ENCODE measurements at places on chromosomes 7 and 10.
A peak's percentile ranks its signal among the peaks of the same experiment; 100 is the strongest.

DNA sequence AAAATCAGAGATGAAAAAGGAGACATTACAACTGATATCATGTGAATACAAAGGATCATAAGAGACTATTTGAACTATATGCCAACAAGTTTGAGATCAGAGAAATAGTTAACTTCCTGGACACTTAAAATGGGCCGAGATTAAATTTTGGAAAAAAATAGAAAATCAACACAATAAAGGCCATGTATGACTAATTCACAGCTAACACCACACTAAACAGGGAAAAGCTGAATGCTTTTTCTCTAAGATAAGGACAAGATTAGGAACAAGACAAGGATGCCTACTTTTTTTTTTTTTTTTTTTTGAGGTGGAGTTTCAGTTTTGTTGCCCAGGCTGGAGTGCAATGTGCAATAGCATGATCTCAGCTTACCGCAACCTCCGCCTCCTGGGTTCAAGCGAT lies 151.4 kb upstream of the MAGI2 start:
- DNase-seq: no peak

- DNase-seq: no peak
These were observed 462 bp downstream of the KIAA1549 start for GRCh38 chr7:138980563-138981291.

DNA sequence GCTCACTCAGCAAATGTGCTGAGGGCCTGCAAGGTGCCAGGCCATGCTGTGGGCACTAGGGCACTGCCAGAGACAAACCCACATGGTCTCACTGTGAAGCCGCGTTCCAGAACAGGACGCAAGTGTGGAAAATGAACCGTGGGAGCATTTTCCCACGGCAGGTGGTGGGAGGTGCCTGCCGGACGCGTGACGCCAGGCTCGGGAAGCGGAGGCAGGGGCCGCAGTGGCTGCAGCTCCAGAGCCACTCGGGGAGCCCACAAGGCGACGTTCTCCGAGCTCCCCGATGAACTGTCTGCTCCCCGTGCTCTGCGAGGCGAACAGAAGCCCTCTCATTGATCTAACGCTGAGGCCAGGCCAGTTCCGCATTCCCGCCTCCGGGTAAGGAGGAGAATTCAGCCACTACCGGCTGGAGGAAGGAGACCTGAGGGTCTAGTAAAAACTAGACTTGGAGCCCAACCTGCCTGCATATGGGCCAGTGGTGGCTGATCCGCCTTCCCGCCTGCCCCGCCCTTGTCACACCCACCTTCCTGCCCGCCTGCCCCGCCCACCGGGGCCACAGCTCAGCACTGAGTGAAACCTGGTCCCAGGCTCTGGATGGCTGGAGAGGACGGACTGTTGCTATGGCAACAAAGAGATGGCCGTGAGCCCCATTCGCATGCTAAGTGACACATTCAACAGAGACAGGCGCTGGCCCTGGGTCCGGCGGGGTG lies 13.1 kb downstream of the ADGRA1 start:
- no peak for DNase-seq

GRCh38 chr10:130339091-130339490 lies 202.9 kb downstream of the GLRX3 start:
- DNase-seq: no peak

GRCh38 chr10:131618587-131619267 lies 282.1 kb upstream of the PPP2R2D start:
- DNase-seq: no peak

DNA sequence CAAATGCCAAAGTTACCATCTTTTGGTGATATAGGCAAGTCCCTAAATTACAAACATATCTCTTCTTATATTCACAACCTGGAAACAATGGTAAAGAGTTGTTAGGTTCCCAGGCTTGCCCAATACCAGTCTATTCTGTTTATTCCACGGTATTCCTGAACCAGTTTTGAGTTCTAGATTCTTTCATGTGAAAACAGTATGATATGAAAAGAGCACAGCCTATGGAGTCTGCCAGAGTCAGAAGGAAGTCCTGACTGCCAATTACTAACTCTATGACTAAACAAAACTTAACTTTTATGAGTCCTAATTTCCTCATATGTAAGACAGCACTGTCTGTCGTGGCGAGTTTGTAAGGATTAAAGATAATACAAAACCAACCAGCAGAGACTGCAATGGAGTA lies 5.6 kb downstream of the ABI1 start:
- DNase-seq: peak; percentile 23

DNA sequence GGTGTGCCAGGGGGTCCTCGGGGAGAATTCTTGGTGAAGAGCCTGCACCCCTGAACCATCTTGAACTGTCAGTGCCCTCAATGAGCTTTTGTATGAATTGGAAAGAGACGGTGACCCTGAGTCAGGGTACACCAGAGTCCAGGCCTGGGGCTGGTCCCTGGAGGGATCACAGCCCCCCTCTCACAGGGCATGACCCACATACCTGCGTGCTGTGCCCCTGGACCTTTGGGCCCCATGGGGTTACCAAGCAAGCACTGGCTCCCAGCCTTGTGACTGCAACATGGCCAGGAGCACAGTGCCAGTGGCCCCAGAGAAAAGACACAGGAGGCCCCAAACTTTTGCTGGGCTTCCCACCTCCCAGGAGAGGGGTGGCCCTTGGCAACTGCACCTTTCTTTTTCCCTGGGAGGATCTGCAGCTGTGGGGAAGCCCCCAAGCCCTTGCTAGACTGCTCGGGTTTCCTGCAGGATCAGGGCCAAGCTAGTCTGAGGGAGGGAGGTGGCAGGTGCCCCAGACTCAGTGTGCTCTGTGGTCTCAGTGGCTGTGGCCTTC lies 153.5 kb downstream of the ZNF248 start:
- no peak for DNase-seq

- no peak for DNase-seq
These were observed 6.3 kb downstream of the FGF8 start for GRCh38 chr10:101769541-101770180.

GRCh38 chr10:70656489-70656888 lies 15.8 kb upstream of the ADAMTS14 start:
- DNase-seq: peak; percentile 33

DNA sequence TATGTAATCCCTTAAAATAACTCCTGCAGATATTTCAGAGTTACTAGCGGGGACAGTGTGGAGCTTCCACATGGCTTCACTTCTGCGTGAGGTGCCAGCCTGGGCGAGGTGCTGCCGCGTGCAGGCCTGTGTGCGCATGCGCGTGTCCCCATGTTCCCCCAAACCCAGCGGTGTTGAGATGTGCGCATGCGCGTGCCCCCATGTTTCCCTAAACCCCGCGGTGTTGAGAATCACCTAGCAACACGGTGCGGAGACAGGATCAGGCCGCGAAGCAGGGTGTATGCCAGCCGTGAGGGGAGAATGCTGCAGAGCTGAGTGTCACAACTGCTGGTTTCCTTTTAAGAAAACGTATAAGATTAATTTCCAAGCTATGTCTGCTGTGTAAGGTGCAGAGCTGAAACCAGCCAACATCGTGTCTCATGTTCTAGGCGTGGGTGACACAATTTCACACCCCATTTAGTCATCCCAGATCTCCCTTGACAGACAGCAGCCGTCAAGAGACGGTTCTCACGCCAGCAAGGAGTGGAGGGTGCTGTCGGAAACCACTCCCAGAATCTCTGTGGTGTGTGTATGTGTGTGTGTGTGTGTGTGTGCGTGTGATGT lies 71.9 kb upstream of the ADARB2 start:
- no peak for DNase-seq

- no peak for DNase-seq
These were observed 423.6 kb upstream of the LRGUK start for GRCh38 chr7:133703547-133703946.

DNA sequence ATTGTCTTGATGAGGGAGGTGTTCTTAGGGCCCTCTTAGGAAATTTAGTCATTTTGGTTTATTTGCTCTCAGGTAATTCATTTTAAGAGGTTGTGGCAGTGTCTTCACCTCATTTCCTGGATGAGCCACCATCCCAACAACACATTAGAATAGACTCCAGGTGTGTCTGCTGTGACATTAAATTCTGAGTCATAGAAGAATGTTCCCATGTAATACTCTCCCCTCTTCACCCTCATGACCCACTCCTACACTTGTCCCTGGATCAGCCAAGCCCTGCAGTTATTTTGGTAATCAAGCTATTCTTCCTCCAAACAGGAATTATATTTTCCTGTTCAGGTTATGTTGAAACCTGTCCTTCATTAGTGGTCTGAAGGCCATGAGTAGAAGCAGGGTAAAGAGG lies 944.1 kb downstream of the SORCS3 start:
- no peak for DNase-seq

DNA sequence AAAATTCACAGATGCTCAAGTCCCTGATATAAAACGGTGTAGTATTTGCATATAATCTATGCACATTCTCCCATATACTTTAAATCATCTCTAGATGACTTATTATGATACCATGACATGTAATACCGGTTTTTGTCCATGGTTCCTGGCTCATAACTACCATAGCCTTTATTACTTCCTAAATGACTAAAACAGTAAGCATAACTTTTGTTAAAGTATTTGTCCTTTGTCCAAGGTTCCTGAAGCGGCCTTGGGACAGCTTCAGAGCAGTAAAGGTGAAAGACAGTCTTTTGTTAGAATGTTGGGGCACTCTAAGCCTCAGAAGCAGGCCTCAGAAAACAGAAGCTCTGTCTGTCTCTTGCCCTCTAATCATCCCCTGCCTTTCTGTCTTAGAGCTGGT lies 4.0 kb downstream of the CRCP start:
- DNase-seq: no peak

DNA sequence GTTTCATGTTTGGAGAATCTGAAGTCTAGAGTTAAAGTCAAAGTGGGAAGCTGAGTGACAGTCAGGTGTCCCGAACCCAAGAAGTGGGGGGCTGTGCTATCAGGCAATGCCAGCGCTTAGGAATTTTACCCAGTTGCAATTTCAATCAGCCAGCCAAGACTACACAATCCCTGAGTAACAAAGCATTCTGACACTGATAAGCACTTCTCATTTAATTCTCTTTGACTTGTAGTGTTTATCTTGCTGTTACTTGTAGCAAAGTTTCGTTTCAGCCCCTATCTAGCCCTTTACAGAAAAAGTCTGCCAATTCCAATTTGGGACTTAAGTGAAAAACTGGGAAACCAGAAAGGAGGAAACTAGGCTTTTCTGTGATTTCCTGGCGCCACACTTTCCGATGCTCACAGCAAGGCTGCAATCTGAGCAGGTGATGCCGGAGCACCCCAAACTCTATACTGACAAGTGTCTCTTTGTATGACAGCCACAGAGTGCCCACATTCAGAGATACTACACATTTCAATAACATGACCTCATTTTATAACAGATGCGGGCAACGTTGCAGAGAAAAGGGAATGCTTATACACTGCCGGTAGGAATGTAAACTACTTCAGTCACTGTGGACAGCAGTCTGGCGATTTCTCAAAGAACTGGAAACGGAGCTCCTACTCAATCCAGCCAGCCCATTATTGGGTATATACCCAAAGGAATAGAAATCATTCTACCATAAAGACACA lies 61.0 kb downstream of the ITIH5 start:
- no peak for DNase-seq

DNA sequence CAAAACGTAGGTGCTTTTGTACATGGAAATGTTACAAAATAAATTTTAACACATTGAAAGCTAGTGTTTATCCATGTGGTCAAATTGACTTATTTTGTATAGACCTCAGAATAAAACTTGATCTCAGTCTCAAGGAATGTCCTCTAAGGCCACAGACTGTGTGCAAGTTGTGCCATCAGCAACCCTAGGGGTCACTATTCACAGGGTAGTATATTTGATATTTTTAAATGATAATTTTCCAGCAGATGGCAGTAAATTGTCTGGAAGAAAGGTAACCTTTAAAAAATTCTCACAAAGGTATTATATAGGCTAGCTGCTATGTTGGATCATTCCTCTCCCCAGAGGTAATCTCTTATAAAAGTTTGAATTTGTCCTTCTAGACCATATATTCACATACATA lies 12.9 kb upstream of the SNX10 start:
- DNase-seq: peak; percentile 62

DNA sequence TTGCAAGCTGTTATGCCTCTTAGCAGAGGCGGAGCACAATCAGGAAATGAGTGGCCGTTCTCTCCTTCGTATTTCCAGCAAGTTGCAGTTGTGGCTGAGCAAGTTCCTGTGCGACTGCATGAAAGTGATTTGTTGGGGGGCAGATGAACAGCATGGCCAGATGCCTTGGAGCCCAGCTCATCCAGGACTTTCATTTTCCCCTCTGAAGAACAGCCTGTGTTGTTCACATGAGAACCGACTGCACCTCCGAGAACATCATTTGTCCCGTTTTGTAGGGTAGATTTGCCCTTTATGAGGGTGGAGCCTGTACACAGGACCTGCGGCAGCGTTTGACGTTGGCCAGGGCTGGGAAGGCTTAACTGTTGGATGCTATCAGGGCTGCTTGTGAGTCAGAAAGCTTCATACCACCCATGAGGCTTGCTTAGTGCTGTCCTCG lies 4.4 kb downstream of the BAG3 start:
- no peak for DNase-seq

DNA sequence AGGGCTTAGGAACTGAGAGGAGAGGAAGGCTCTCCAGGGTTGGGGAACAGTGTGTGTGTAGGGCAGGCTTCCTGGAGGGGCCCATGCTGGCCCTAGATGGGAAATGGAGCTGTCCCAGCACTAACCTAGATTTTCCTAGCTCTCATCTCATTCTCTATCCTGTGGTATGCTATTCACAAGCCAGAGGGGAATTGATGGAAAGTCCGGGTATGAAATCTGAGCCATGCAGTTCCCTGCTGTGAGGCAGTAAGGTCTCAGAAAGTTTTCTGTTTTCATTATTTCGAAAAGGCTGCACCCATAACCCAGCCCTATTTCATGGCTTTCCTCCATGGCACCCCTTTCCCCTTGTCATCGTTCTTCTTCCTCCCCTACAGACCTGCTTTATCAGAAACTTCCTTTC lies 220.3 kb downstream of the RPS24 start:
- DNase-seq: no peak

DNA sequence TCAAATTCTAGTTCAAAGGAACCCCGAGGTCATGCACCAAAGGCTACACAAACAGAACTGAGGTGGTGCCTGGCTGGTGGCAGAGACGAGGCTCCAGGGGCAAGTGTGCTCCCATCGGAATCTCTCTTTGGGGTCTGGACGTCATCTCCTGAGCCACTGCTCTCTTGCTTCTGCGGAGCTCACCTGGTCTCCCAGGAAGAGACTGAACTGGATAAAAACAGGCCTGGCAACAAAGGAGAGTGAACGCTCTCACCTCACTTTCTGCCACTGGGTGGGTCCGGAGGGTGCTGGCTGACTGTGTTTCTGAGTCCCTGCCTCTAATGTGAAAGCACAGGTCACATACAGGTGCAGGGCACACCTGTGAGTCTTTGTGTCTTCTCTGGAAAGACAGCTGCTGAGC lies 22.4 kb downstream of the VIPR2 start:
- DNase-seq: no peak

DNA sequence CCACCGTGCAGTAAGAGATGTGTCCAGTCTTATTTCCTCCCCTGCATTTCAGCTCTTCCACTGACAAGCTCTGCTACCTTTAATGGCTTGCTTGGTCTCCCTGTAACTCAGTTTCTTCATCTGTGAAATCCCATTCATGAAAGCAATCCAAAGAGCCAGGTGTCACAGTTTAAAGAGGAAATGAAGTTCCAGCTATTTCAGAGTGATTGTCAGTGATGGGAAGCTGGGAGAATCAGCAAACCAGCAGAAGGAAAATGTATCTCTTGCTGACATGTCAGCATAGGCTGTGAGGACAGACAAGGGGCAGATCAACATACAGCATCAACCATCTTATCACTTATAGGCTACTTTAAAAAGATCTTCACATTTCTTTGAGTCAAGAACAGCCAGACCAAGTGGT lies 445.3 kb downstream of the ADRA2A start:
- DNase-seq: no peak
